Fibroblast of skin of back (primary cell): ENCODE measurements at places on chromosomes 12 and 14.

DNA sequence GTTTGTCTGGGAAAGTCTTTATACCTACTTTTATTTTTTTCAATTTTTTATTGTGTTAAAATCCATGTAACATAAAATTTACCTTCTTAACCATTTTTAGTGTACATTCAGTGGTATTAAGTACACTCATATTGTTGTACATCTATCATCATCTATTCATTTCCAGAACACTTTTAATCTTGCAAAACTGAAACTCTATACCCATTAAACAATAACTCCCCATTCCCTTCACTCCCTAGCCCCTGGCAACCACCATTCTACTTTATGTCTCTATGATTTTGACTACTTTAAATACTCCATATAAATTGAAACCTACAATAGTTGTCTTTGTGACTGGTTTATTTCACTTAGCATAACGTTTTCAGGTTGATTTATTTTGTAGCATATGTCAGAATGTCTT is 131.9 kb upstream of the SLC38A2 start:
- no peak for DNase-seq

- DNase-seq = no peak
Measured at GRCh38 chr12:120290609-120291305, 946 bp downstream of the RNU4-2 start.

- DNase-seq = no peak
Measured at GRCh38 chr14:73721101-73721821, 7.1 kb upstream of the PNMA1 start.

DNA sequence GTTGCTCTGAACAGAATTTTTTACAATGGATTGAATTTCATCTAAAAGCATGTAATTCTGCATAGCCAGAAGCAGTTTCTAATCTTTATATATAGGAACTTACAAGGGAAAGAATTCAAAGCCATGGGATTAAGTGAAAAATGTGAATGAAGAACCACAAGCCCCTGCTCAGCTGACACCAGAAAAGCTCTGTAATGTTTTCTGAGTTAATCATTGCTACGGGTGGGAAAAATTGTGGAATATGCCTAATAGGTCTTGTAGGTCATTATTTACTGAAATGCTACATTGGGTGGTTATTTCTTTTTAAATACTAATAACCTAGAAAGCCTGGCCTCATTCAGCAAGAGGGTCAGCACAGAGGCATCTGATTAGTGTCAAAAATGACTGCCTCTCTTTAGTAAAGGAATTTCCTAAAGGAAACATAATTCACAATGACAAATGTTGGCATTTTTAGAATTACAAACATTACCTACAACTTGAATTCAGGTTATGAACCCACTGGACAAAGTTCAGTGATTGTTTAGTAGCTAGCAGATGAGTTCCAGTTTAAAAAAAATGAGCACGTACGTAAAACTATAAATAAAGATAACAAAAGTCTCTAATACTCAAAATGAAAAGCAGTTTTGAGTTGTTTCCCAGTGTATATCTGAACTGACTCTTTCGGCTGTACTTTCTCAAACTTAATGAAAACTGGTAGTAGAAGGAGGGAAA is 75.3 kb downstream of the BMP4 start:
- peak; percentile 91 for DNase-seq

- DNase-seq = no peak
Measured at GRCh38 chr12:31371256-31371620, 45.3 kb upstream of the SINHCAF start.

- no peak for DNase-seq
Measured at GRCh38 chr12:89648211-89648930, 60.3 kb downstream of the ATP2B1 start.

GRCh38 chr12:27822076-27822712 is 42.2 kb upstream of the MANSC4 start:
- DNase-seq = peak; percentile 65

DNA sequence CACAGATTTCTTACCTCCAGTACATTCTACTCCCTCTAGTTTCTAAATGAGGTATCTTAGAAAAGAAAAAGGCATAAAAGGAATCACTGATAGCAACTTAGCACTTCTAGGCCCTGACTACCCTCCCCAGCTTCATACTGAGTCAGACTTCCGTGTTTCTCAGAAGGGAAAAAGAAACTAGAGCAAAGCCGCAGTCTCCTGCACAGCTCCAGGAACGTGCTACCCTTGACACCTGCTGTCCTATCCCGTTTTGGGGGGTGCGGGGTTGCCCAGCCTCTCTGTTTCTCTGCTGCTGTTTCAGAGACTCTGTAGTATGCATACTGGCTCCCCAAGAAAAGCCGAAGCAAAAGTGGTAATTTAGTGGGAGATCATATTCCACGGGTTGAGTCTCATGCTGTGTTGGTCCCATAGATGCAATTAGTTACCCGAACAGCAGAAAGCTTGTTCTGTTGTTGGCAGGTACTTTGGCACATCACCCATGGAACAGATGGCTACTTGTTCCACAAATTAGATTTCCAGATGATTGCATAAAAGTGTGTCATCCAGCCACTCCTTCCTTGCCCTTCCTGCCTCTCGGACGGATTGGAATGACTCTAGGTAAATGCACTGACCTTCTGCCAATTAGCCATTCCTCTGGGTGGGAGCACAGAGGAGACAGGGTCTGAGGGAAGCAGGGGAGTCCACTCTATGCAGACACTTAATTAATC is 438.1 kb downstream of the FUT8 start:
- DNase-seq = no peak

DNA sequence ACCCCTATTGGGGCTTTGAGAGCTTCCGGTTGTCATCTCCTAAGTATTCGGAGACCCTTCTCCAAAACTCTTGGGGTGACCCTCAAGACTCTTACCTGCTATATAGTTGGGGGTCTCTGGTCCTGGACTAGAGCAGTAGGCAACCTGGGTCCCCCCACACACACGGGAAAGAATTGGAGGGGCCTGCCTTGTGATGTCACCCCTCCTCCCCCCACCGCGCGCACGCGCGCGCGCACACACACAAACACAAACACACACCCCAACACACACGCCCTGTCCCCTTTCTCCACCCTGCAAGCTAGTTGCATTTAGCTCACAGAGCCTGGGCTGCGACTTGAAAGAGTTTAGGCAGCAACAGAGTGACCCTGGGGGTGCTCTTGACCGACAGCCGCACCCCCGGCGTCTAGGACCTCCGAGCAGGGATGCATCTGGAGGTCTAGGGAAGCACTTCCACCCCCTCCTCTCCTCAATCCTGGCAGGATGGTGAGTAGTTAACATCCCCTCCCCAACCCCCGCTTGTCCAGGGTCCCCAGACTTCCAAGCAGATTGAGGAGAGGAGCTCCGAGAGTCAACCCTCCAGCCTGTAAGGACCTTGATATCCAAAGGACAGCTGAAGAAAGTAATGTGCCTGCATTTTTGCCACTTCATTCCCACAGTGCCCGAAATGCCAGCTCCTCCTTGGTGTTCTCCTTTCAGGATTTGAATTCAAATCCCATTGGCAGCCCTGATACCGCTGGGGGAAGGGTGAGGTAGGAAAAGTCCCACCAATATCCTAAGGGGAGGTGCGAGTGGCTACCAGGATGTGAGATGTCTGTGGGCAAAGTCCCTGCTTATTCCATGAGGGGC is 1.4 kb upstream of the DNAJC14 start:
- DNase-seq = peak; percentile 53

DNA sequence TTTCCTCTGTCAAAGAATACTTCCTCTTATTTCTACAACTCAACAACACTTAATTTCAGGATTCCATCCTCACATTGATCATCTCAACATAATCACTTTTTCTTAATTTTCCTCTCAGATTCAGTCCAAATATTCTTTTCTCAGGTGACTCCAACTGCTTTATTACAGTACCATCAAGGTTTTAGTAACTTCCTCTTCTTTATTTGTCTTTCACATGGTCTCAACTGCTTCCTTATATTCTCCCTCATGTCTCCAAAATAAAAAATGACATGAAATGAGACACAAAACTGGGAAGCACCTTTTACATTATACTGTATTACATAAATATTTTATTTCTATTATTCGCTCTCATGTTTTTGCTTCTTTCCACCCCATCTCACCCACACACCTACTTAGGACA is 55.5 kb downstream of the PPP2R5E start:
- DNase-seq = no peak

- no peak for DNase-seq
Measured at GRCh38 chr12:88684610-88685009, 104.3 kb upstream of the KITLG start.

DNA sequence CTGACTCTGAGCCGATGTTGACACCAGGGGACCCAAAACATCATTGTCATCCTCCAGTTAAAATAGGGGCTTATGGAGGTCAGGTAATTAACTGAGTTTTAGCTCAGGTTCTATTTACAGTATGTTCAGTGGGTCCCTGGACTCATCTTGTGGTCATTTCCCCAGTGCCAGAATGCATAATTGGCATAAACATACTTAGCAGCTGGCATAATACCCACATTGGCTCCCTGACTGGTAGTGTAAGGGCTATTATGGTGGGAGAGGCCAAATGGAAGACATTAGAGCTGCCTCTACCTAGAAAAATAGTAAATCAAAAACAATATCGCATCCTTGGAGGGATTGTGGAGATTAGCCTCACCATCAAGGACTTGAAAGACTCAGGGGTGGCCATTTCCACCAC is 350.9 kb downstream of the C12orf75 start:
- DNase-seq = no peak

- peak; percentile 67 for DNase-seq
Measured at GRCh38 chr12:122123051-122123760, 44.6 kb downstream of the MLXIP start.

- DNase-seq = no peak
Measured at GRCh38 chr12:119301379-119301778, 33.1 kb upstream of the CCDC60 start.

DNA sequence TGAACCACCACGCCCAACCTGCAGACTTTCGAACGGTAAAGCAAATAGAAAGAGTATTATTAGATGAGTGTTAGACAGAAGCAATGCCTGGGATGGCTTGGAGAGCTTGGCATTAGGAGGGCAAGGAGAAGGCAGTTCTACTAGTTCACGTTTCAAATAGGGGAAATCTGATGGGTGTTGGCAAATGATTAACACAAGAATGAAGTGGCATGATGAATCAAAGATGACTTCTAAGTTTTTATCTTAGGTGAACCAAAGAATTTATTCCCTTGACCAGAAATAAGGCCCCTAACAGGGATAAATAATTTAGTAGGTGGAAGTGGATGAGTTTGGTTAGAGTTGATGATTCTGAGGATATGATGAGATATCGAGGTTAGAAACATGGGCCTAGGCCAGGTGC is 38.5 kb downstream of the DRAM1 start:
- DNase-seq = no peak

DNA sequence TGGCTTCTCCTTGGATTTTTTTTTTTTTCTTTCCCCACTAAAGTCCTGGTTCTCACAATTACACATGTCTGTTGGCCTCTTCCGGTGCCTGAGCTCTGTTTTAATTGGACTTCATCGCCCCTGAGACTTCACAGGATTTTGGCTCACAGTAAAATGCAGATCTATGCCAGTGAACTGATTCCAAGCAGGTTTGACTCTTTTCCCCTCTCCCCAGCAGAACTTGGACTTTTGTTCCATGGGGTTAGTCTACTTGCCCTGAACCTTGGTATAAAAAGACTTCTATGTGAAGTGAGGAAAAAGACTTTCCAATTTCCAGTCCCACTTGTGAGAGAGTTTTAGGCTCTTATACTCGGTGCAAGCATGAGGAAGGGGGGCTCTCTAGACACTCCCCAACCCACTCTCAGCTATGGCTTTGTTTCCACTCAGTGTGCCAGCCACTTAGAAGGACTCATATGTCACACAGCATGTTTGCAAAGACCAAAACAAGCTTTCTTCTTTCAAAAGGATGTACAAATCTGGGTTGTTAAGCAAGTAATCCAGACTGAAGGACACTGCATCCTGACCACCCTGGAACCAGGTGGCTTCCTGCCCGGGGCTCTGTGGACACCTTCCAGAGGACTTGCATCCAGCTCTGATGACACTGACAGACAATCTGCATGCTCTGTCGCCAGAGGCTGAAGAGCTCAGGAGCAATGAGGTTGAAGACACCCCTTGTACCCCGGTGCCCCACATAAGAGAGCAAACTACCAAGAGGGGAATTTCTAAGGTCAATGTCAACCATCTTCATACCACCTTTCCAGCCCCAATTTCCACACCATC is 221.9 kb upstream of the EGLN3 start:
- no peak for DNase-seq

DNA sequence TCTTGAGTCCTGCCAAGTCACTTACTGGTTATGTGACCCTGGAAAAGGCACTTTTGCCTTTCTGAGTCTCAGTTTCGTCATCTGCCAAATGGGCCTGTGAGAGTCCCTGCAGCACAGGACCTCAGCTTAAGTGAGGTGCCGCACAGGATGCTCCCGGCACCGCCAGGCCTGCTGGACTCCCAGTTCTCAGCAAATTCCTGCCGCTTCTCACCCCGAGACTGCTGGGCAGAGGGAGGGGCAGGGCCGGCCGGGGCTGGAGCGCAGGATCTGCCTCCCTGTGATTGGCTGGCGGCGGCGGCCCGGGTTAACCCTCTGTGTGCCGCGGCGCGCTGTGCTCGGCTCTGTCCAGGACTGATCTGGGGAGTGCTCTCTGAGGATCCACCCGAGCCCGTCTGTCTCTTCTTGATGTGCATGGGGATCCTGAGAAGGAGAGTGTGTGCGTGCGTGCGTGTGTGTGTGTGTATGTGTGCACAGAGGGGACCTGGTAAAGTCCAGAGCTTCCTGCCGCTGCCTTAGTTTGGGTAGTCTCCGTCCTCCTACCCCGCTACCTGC is 8.6 kb downstream of the SETD1B start:
- DNase-seq = peak; percentile 63

DNA sequence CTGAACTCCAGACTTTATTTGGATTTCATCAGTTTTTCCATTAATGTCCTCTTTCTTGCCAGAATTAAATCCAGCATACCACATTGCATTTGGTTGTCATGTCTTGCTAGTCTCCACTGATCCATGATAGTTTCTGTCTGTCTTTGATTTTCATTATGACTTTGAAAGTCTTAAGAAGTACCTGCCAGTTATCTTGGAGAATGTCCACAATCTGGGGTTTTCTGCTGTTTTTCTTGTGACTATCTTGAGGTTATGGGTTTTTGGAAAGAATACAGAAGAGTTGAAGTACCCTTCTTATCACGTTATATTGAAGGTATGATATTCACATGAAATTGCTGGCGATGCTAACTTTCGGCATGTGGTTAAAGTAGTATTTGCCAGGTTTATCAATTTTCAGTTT is 282.3 kb upstream of the PRICKLE1 start:
- no peak for DNase-seq

GRCh38 chr14:104644656-104645378 is 40.2 kb upstream of the TMEM179 start:
- DNase-seq = peak; percentile 6

GRCh38 chr12:58306266-58307000 is 365.1 kb downstream of the ATP23 start:
- DNase-seq = no peak

DNA sequence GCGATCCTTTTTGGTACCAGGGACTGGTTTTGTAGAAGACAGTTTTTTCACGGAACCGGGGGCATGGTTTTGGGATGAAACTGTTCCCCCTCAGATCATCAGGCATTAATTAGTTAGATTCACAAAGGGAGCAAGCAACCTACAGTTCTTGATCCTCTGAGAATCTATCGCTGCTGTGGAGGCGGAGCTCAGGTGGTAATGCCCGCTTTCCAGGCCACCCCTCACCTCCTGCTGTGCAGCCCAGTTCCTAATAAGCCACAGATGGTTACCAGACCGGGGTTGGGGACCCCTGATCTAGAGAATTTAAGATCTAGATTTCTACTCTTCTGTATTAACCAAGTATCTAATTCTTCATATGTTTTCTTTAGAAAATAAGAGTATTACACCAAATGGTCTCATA is 4.8 kb downstream of the ARHGAP5 start:
- no peak for DNase-seq
